ENCODE measurements at places on chromosomes 13 and 19. TPM values are rescaled to one million over a fixed set of nuclear protein-coding genes. Genes with fewer than 3 reads are reported as not detected.

GRCh38 chr19:5621945-5622464 is 571 bp downstream of the SAFB2 start:
- no peak for DNase-seq
- peaks cover 34% of the 10 kb centered on the region for H3K36me3 ChIP-seq
- peak overlapping the region; percentile 100 for H3K4me3 ChIP-seq
- peaks cover 48% of the 10 kb centered on the region for H3K4me1 ChIP-seq

GRCh38 chr19:50203281-50204080 is at the start of gene MYH14:
Gene MYH14 (plus strand): TSS chr19:50203622. CDS start chr19:50210366, 6,744 bp downstream.
- peaks cover 18% of the 10 kb centered on the region for H3K36me3 ChIP-seq
- no peak within 1 kb of the TSS for H3K27ac ChIP-seq
- no peak for DNase-seq
- peaks cover 11% of the 10 kb centered on the region for H3K27me3 ChIP-seq

DNA sequence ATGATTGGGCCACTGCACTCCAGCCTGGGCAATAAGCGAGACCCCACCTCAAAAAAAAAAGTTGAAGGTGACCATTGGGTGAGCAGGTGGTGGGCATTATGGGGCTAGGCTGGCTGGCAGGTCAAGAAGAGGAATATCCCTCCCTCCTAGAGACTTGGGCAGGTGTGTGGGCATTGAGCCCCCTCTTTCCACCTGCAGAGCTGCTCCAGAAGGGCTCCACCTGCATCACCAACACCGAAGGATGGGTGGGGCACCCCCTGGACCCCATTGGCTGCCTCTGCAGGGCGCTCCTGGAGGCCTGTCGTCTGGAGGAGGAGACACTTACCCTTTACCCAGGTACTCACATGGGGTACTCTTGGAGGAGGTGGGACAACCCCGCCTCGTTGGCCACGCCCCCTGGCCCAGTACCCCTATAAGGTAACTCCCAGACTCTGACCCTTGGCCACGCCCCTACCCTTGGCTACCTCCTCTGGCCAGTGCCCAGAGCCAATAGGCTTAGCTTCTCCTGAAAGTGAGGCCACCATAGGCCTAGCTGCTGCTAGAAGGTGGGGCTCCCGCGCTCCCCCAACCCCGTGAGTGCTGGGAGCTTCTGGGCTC is 21.9 kb downstream of the ZSWIM4 start:
- no peaks in the 10 kb centered on the region for H3K4me1 ChIP-seq
- H3K27ac ChIP-seq = no peak overlapping the region
- no peak overlapping the region for H3K4me3 ChIP-seq
- H3K27me3 ChIP-seq = no peaks in the 10 kb centered on the region
- peaks cover 22% of the 10 kb centered on the region for H3K36me3 ChIP-seq

The TMC4 gene
- total RNA-seq = 2.6 TPM

- no peak overlapping the region for H3K27ac ChIP-seq
- no peaks in the 10 kb centered on the region for H3K36me3 ChIP-seq
- no peaks in the 10 kb centered on the region for H3K27me3 ChIP-seq
- DNase-seq = no peak
- H3K4me1 ChIP-seq = peaks cover 11% of the 10 kb centered on the region
- H3K4me3 ChIP-seq = no peak overlapping the region
These were observed 709.4 kb downstream of the PCDH9 start for GRCh38 chr13:66520511-66521355.

GRCh38 chr19:1811472-1811894 is 593 bp downstream of the ATP8B3 start:
- H3K4me1 ChIP-seq = peaks cover 6% of the 10 kb centered on the region
- H3K4me3 ChIP-seq = no peak overlapping the region
- H3K27ac ChIP-seq = no peak overlapping the region
- DNase-seq = no peak
- peaks cover 13% of the 10 kb centered on the region for H3K27me3 ChIP-seq

The PSG7 gene
- not detected for total RNA-seq

The SHC2 gene
- total RNA-seq = 46.9 TPM

- no peak overlapping the region for H3K27ac ChIP-seq
- no peaks in the 10 kb centered on the region for H3K27me3 ChIP-seq
- no peak overlapping the region for H3K4me3 ChIP-seq
- H3K4me1 ChIP-seq = no peaks in the 10 kb centered on the region
These were observed 75.3 kb upstream of the RXFP2 start for GRCh38 chr13:31663880-31664585.

DNA sequence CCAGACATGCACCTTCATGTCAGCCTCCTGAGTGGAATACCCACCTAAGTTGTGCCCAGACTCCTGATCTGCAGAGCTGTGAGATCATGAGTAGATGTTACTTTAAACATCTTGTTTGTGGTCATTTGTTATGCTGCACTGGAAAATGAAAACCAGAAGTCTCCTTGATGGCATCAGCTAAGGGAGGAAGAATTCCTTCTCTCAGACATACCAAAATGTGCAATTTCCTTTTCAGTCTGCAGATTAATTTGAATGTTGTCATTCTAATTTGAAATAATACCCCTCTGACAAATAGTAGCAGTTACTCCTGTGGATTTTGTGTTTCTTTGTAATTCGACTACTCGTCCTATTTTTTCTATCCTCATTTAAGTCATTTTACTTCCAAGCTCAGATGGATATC is 59.3 kb downstream of the ITGBL1 start:
- H3K36me3 ChIP-seq = no peaks in the 10 kb centered on the region
- peaks cover under 1% of the 10 kb centered on the region for H3K27me3 ChIP-seq
- DNase-seq = no peak
- no peak overlapping the region for H3K27ac ChIP-seq

The NTN5 gene
- total RNA-seq = 0.21 TPM

GRCh38 chr13:28411831-28412353 is 83.0 kb downstream of the FLT1 start:
- H3K4me3 ChIP-seq = peak overlapping the region; percentile 83
- H3K27ac ChIP-seq = peak overlapping the region; percentile 69
- no peak for DNase-seq
- H3K27me3 ChIP-seq = peaks cover 30% of the 10 kb centered on the region
- peaks cover 51% of the 10 kb centered on the region for H3K36me3 ChIP-seq

The COL4A2 gene
- 1,556 TPM for total RNA-seq

DNA sequence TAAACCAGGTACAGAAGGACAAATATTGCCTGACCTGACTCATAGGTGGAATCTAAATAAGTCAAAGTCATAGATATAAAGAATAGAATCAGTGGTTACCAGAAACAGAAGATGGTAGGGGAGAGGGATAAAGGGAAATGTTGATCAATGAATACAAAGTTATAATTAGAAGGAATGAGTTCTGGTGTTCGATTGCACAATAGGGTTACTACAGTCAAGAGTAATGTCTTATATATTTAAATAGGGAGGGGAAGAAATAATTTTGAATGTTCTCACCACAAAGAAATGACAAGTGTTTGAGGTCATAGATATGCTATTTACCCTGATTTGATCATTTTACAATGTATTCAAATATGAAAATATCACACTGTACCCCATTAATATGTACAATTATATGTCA is 1541.2 kb downstream of the SLITRK1 start:
- H3K4me1 ChIP-seq = no peaks in the 10 kb centered on the region
- H3K4me3 ChIP-seq = no peak overlapping the region
- H3K27ac ChIP-seq = no peak overlapping the region
- DNase-seq = no peak
- H3K36me3 ChIP-seq = no peaks in the 10 kb centered on the region
- no peaks in the 10 kb centered on the region for H3K27me3 ChIP-seq

GRCh38 chr13:28449826-28450773 is 44.8 kb downstream of the FLT1 start:
- peaks cover 38% of the 10 kb centered on the region for H3K4me1 ChIP-seq
- H3K4me3 ChIP-seq = peak overlapping the region; percentile 80
- no peak for DNase-seq
- H3K27me3 ChIP-seq = peaks cover 21% of the 10 kb centered on the region

- H3K27ac ChIP-seq = no peak overlapping the region
- no peak overlapping the region for H3K4me3 ChIP-seq
- H3K4me1 ChIP-seq = no peaks in the 10 kb centered on the region
- peaks cover 4% of the 10 kb centered on the region for H3K27me3 ChIP-seq
- peak; percentile 42 for DNase-seq
These were observed 19.9 kb downstream of the ZSWIM9 start for GRCh38 chr19:48190288-48190884.

DNA sequence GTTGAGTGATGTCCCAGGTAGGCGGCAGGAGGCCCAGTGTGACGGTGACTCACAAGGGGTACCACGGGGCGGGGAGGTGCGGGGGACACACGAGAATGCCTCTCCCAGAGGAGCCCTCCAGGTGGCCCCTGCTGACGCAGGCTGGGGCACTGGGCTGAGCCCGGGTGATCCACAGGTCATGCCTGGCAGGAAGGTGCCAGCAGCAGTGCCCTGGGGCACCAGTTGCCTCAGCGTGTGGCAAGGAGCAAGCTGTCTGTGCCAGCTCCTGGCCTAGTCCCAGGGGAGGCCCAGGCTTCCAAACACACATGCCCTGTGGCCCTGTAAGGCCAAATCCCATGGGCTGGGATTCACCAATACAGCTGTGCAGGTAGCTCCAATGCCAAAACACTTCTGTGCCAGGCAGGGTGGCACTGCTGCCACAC is 28.0 kb downstream of the AKT2 start:
- H3K36me3 ChIP-seq = peaks cover 30% of the 10 kb centered on the region
- no peak for DNase-seq
- H3K27ac ChIP-seq = no peak overlapping the region
- H3K27me3 ChIP-seq = peaks cover 7% of the 10 kb centered on the region
- peak overlapping the region; percentile 73 for H3K4me3 ChIP-seq

DNA sequence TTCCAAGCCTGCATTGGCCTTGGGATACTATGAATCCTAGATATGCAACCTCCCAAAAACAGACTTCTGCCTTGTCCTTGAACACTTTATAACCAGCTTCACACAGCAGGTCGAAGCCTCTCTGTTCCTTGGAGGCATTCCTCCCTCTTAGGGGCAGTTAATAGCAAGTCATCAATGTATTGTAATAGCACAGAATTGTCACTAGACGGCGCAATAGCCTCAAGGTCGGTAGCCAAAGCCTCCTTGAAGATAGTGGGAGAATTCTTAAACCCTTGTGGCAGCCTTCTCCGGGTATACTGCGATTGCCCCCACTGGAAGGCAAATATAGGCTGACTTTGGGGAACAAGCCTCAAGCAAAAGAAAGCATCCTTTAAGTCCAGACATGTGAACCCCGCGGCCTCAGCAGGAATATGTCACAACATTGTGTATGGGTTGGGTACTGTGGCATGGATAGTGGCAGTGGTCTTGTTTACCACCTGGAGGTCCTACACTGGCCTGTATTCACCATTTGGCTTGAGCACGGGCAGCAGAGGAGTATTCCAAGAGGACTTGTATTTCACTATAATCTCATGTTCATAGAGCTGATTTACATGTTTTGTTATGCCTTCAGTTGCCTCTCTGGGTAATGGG is 61.1 kb downstream of the ZNF431 start:
- H3K27ac ChIP-seq = no peak overlapping the region
- H3K36me3 ChIP-seq = peaks cover 14% of the 10 kb centered on the region
- H3K27me3 ChIP-seq = peaks cover 6% of the 10 kb centered on the region
- no peaks in the 10 kb centered on the region for H3K4me1 ChIP-seq
- no peak overlapping the region for H3K4me3 ChIP-seq
- peak; percentile 54 for DNase-seq

DNA sequence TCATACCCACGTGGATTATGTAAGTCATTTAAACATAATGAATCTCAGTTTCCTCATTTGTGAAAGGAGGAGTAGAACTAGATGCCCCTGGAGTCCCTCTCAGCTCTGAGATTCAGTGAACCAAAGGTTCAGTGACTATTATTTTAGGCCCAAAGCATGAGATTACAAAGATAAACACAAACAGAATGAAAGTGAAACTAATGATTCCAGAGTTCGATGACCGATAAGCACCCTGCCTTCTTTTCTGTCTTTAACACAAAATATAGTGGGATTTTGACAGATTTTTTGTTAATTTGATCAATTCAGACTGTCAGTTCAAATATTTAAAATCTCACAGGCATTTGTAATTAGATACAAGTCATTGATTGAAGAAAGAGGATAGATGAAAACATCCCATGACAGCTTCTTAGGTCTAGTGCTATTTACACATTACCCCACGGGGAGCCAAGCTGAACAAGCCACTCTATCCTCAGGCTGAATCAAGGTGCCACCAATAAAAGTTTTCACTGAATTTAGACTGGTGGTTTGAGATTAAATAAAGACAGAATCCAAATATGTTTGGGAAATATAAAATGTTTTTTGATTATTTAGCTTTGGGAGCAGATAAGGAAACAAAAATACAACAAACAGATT is 64.6 kb upstream of the RAP2A start:
- peaks cover 39% of the 10 kb centered on the region for H3K36me3 ChIP-seq
- DNase-seq = no peak
- no peak overlapping the region for H3K4me3 ChIP-seq

The TICAM1 gene
- 3.5 TPM for total RNA-seq
